ENCODE measurements at places on chromosomes 5 and 9. TPM values are rescaled to one million over a fixed set of nuclear protein-coding genes. Genes with fewer than 3 reads are reported as not detected.

MZB1 gene
- total RNA-seq = not detected

RORB gene
- not detected for total RNA-seq

ECM2 gene
- 5.4 TPM for total RNA-seq

ADAMTSL2 gene
- 0.11 TPM for total RNA-seq

BNC2 gene
- total RNA-seq = 18.5 TPM

LIFR gene
- total RNA-seq = 6.9 TPM

DOLK gene
- total RNA-seq = 31.1 TPM

NTRK2 gene
- not detected for total RNA-seq

FSTL4 gene
- not detected for total RNA-seq

ABCA1 gene
- total RNA-seq = 20.7 TPM

PCDHGB7 gene
- total RNA-seq = 14.8 TPM

SNCAIP gene
- total RNA-seq = 4.0 TPM

F2R gene
- 5.3 TPM for total RNA-seq

FXN gene
- 5.6 TPM for total RNA-seq

MIGA2 gene
- total RNA-seq = 31.6 TPM

GGTA1 gene
- total RNA-seq = not detected

Measured in GM23248 (cell line).